ENCODE measurements at places on chromosomes 3 and 15.

DNA sequence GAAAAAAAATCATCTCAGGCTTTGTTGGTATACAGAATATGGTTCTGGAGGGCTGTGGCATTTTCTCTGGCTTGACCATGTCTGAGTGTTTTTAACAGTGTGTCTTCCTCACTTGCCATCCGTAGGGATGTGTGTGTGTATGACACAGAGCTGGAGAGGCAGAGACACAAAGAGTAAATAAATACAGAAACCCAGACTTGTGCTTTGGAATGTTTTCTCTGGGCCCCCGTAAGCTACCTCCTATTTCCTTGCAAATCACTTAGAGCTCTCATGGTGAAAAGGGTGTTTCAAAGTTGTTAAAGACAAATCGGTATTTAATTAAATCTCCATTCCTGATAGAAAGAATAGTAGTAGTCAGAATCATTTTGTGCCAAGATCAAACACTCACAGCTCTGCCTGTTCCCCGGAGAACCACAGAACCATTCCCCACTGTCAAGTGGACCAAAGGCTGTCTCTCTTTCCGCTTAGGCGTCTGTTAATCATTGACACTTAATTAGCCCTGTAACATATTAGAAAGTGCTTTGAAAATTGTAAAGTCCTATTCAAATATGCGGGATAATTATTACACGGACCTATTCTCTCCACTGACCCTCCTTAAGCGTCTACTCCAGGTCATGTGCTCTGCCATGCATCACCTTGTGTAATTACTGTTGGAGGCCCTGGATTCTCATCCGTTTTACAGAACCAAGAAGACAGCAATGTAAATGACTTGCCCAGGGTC lies 313.6 kb upstream of the TLE3 start:
- DNase-seq: no peak

DNA sequence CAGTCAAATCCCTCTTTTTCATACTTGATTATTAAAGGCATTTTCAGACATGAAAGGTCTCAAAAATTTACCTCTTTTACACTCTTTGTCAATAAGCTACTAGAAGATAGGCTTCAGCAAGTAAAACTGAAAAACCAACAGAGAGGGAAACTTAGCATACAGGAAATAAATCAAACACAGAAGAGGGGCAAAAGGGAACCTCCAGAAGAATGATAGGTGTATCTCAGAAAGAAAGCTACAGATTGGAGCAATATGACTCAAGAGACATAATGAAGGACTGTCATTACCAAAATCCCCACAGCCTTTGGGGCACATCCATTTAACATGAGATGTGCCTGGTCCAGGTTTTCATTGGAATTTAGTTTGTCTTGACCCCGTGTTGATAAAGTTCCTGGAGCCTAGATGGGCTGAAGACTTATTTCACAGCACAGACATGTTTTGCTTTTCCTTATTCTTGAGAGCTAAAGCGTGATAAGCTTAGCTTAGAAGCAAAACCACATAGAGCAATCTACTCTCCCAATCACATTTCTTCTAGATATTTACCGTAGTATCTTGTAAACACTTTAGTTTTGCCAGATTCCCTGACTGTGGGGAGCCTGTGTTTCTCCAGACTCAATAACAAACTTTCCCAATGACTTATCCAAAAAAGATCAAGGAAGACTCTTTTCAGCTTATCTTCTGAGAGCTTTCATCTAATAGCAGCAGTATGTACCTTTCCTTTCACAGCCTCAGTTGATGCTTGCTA lies 11.7 kb downstream of the LRRFIP2 start:
- DNase-seq: no peak

GRCh38 chr3:83514130-83514914 lies 1444.5 kb upstream of the CADM2 start:
- DNase-seq: no peak

DNA sequence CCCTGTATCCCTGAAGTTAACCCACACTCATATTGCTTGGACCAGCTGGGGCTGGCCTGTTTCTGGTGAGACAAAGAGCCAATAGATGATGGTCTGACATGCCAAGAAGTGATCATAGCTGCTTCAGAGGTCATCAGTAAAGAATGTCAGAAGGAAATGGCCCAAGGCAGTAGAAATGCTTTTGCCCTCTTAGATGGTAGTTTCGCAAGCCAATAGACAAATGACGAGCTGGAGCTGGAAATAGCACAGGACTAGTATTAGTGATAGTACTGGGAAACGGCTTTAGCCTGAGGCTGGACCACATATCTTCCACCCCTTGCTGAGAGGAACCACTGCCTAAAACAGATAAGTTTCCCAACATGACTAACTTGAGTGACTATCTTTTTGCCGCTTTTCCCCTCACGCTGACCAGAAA lies 176.1 kb upstream of the THBS1 start:
- DNase-seq: no peak

GRCh38 chr3:29397406-29397805 lies 116.5 kb downstream of the RBMS3 start:
- DNase-seq: no peak

DNA sequence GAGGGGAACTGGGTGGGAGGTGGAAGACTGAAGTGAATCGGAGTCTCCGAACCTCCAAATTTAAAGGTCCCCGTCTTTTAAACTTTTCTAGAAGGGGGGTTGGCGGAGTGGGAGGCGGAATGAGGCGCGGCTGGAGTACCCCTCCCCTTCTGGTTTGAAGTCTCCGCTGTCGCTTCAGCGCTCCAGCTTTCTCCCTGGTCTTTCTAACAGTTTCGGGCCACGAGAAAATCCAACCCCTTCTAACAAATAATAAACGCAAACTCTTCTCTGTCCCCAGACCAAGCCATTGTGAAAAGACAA lies 2.5 kb upstream of the MECOM start:
- no peak for DNase-seq

- no peak for DNase-seq
Measured at GRCh38 chr3:176861137-176861536, 336.1 kb downstream of the TBL1XR1 start.

All from endothelial cell of umbilical vein (primary cell).